ENCODE measurements at places on chromosomes 6 and 20.

GRCh38 chr6:163180874-163181541 lies 233.5 kb upstream of the QKI start:
- DNase-seq: no peak

- no peak for DNase-seq
Measured at GRCh38 chr6:5490501-5491069, 229.3 kb downstream of the FARS2 start.

GRCh38 chr20:3000852-3001523 lies 42.4 kb upstream of the GNRH2 start:
- DNase-seq: no peak

DNA sequence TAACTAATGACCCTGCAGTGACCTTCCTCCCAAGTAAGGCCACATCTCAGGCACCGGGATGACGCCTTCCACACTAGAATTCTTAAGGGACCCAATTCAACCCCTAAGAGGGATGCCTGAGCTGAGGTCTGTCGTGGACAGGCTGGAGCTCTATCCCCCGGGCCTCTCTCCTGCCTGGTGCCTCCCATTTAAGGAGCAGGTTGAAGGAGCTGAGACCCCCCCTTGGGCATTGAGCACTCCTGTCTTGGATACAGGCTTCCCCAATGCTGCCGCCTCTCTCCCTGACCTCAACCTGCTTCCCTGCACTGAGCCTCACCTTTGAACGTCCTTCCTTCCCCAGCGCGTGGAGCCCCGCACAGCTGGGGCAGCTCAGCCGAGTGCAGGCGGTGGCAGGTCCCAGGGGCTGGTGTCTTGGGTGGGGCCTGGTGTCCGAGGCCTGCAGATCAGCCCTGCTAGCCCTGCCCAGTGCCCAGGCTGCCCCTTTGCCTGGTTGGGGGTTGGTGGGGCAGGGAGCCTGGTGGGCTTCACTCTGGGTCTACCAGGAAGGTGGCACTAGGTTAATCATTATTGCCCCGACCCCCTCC lies 19.9 kb upstream of the BHLHE23 start:
- DNase-seq: no peak

DNA sequence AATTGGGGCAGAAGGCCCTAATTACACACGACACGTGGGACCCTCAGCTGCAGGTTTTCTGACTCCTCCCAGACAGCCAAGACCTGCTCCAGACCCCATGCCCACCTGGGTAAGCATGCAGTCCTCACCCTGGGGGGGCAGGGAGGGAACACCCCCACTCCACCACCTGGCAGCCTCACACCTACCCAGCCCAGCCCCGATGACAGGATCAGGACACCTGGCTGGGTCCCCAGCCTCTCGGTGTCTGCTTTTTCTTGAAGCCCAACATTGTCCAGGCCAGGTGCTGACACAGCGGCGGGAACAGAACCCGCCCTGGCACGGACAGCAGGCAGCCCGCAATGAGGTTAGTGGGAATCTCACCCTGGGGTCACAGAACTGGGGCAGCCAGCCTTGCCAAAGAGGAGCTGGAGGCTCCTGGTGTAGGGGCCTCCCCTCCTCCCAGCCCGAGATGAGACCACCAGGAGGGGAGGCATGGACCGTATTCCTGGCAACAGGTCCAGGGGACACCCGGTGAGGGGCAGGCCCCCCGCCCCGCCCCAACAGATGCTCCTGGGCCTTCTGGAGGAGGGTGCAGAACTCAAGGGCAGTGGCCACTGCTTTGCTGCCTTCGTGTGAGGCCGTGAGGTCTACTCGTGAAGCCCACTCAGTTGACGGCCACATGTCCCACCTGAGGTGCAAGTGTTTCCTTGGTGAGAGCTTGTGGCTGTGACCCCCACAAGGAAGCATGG lies 103.8 kb downstream of the DLL1 start:
- DNase-seq: no peak

GRCh38 chr20:38032585-38033329 lies 499 bp downstream of the TTI1 start:
- peak; percentile 52 for DNase-seq

- DNase-seq: no peak
Measured at GRCh38 chr20:53735536-53736050, 142.0 kb upstream of the ZNF217 start.

DNA sequence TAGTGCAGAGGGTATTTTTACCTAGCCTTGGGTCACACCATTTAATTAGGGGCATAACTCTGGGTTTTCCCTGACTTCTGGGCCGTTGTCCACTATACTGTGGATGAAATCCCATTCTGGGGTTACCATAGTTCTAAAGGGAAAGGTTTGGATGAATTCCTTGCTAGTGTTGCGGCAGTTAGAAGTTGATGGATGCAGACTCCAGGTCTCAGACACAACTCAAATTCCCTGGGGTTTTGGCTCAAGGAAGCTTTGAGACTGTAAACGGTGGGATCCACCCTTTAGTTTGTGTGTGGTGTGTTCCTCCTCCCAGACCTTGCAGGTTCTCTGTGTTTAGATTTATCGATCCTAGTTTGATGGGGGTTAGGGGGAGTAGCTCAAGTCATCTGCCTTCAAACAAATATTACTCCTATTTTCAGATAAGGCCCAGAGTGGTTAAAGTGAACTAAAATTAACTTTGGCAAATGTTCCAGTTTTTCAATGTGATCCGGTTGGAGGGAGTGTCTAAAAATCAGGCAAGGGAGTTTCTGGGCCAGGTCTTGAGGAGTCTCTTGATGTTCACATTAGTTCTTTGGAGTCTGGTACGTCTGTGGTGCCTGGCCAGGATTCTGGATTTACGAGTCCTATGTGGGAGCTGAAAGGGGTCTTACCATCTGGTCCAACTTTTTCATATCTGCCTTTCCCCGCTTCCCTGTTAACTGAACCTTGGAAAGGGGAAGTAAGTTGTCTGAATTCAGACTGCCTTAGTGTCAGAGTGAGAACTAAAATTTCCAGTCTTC lies 1.5 kb downstream of the RALY start:
- DNase-seq: no peak

DNA sequence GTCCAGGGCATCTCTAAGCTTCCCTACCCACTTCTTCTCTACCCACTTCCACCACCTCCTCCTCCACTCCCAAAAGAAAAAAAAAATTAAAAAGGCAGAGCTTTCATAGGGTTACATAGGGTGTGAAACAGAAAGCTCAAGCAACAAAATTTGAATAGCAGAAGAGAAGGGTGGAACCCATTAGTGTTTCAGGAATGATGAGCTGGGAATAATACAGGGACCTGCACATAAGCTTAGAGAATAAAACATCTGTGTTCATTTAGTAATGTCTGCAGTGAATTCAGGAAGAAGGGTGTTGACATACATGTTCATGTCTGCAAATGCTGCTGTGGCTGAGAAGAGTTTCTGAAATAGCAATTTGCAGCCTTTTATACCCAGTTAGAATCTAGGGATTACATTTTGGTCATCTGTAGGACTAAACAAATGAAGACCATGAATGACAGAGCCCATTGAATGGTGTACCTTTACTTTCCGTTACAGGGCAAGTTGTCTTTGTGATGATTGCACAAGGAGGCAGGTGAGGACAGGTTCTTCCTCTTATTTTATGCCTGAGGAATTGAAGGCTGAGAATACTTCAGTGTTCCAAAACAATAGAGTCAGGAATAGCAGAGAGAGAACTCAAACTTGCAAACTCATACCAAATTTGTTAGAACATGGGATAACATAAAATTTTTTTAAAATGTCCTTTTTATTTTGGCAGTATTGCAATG lies 975.1 kb downstream of the TFAP2A start:
- no peak for DNase-seq

GRCh38 chr20:48661575-48662455 lies 166.0 kb downstream of the PREX1 start:
- no peak for DNase-seq

- DNase-seq: no peak
Measured at GRCh38 chr20:19621072-19621471, 137.0 kb upstream of the RIN2 start.

DNA sequence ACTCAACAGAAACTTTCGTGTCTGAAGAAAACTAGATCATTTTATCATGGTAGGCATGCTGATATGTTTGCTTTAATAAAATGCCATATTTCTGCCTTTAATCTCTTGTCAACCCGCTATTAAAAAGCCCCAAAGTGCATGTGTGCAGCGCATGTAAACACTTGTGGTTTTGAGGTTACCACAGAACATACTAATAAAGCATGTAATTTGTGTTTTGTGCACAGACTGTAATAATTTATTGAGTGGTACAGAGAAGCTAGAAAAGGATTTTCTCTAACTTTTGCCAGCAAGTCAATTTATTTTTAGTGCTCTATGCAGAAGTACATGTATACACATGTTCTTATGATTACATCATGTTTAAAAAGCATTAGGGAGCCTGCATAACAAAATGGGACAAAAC lies 349.9 kb upstream of the SLC35B3 start:
- DNase-seq: no peak

- DNase-seq: no peak
Measured at GRCh38 chr6:129510950-129511349, 199.0 kb downstream of the ARHGAP18 start.

- DNase-seq: no peak
Measured at GRCh38 chr6:132750455-132751248, 7.1 kb downstream of the VNN2 start.

- no peak for DNase-seq
Measured at GRCh38 chr20:33820362-33820761, 9.2 kb downstream of the CHMP4B start.

DNA sequence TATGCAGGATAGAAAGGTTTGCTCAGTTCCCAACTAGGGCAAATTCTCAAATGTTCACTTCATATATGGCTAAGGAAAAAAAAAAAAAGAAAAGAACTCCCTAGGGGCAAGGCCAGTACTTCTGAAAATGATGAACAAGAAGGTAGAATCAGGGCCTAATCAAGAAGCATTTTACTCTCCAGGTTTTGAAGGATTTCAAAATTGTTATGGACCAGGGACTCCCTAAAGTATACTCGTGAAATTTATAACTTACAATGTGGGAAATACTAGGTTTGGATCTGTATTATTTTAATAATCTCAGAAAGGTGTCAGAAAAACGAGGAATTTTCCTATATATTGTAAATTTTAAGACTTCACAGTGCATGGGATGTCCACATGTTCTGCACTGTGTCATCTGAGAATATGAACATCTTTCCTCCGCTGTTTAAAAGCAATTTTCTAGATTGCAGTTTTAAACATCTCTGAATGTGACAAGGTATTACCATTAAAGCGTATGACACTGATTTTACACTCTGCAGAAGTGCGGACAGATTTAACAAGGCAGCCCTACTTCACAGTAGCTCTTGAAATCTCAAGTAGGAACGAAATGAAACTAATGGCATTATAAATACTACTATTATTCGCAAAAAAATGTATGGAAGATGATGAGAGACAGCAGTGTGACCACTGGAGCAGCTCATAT lies 14.0 kb downstream of the PLAGL1 start:
- DNase-seq: no peak

GRCh38 chr6:43911354-43912115 lies 141.5 kb downstream of the VEGFA start:
- DNase-seq: no peak

DNA sequence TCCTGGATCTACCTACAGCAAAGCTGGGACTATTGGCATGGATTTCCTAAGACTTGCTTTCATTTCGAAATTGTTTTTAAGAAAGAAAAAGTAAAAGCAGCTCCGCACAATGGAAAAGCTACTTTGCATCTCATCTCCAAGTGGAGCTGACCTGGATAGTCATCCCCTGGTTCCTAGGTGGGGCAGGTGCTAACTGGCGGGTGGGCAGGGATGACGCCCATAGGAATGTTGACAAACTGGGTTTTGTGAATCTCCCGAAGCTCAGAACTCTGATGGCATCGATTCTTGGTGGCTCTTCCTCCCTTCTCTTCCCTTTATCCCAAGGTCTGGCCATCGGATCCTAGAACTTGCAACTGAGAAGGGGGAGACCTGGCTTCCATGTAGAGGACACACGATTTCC lies 12.4 kb upstream of the EZR start:
- DNase-seq: no peak

- no peak for DNase-seq
Measured at GRCh38 chr6:35489995-35490791, 6.7 kb downstream of the TEAD3 start.

GRCh38 chr20:25408170-25408547 lies 686 bp downstream of the GINS1 start:
- no peak for DNase-seq

- DNase-seq: no peak
Measured at GRCh38 chr6:105536961-105537360, 134.1 kb upstream of the PREP start.

- no peak for DNase-seq
Measured at GRCh38 chr20:21661488-21662055, 43.9 kb upstream of the PAX1 start.

DNA sequence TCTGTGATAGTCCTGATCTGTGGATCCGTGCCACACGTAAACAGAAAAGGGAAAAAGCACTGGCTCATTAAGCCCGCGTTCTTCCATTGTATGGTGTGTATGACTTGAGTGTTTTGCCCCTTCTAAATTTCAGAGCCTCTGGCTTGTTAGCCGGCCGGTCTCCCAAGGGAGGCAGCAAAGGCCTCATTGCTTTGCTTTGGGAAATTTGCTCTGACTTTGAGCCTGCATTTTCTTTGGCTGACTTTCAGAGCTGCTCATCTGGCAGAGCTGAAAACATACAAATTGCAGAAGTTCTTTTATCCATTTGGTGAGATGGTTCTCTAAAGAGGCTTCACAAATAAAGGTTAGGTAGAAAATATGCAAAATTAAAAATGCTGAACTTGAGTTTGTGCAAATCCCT lies 123.0 kb downstream of the UTRN start:
- DNase-seq: no peak

- no peak for DNase-seq
Measured at GRCh38 chr6:147166360-147166944, 37.8 kb upstream of the STXBP5 start.

DNA sequence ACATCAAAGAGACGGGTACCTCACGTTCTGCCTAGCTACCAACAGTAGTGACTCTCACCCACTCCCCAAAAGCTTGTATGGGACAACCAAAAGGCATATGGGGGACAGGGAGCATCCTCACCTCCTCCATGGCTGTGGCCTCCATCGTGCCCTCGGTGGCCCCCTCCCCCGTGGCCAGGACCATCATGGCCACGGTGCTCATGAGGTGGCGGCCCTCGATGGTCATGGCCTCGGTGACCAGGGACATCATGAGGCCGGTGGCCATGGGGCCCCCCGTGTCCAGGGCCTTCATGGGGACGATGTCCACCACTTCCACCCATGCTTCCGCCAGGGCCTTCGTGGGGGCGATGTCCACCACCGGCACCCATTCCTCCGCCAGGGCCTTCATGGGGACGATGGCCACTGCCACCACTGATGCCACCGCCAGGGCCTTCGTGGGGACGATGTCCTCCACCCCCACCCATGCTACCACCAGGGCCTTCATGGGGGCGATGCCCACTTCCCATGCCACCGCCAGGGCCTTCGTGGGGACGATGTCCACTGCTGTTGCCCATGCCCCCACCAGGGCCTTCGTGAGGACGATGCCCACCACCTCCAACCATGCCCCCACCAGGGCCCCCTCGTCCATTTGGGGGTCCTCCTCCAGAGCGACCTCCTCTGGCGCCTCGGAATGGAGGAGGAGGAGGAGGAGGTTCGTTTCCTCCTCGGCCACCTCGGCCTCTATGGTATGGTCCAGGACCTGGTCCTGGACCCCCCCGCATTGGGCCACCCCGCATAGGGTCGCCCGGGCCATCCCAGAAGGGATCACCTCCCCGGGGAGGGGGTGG lies 15.0 kb downstream of the PPP1R10 start:
- DNase-seq: no peak

GRCh38 chr6:37625591-37626374 lies 71.9 kb downstream of the MDGA1 start:
- DNase-seq: no peak

GRCh38 chr6:46983007-46983411 lies 59.1 kb downstream of the ADGRF1 start:
- no peak for DNase-seq

Data from activated gamma-delta T cell treated with anti-CD3 and anti-CD28 coated beads, Interleukin-2, amount 50 U/mL, for 16 hours (primary cell).